ENCODE measurements at places on chromosomes 6 and 20.

DNA sequence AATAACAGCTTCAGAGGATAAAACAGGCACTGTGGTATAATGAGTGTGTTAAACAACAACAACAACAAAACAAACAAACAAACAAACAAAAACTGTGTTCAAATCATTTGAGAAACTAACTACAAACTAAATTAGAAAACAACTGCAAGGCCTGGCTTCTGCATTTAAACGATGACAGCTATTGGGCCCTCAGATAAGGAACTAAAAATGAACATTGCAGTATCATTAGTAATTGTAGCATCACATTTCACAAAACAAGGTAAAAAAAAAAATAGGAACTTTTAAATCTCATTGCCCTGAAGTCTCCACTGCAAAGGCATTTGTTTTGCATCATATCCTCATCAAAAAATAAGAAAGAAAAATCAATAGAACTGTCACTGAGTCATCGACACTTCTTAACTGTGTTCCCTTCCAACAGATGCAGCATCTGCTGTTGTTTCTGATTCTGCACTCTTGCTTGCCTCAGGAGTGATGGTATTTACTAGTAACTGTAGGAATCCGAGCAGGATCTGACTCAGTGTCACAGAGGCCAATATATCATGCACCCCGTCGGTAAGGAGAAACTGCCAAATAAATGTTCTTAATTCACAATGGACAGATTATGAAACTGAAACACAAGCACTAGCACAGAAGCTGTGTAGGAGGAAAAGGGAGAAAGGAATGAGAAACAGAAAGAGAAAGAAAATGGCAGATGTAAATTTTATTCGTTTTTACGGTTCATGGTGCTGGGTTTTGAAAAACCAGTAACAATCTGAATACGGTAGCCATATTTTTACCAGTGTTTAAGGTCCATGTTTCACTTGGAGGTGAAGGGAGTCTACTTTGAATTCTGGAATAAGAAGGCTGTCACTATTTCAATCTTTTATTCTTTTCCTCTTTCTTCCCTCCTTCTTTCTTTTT, 365.7 kb upstream of the EPHA7 start:
- DNase-seq, result peak; percentile 97

DNA sequence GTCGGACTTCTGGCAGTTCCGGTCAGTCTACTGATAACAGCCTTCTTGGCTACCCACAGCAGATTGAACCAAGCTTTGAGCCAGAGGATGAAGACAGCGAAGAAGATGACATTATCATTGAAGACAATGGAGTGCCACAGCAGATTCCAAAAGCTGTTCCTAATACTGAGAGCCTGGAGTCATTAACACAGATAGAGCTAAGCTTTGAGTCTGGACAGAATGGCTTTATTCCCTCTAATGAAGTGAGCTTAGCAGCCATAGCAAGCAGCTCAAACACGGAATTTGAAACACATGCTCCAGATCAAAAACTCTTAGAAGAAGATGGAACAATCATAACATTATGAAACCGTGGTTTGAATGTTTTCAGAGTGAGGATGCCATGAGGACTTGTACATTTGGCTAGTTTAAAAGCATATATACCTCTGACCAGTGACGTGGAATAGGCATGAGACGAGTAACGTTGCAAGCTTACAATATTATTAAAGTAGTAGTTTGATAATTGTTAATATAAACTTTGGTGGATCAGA, 18.8 kb downstream of the PARD6B start:
- DNase-seq, result no peak

- DNase-seq, result no peak
Observed at GRCh38 chr6:65876668-65877067, 169.6 kb upstream of the EYS start.

GRCh38 chr6:111477481-111477938, 5.5 kb downstream of the REV3L start:
- DNase-seq, result no peak

DNA sequence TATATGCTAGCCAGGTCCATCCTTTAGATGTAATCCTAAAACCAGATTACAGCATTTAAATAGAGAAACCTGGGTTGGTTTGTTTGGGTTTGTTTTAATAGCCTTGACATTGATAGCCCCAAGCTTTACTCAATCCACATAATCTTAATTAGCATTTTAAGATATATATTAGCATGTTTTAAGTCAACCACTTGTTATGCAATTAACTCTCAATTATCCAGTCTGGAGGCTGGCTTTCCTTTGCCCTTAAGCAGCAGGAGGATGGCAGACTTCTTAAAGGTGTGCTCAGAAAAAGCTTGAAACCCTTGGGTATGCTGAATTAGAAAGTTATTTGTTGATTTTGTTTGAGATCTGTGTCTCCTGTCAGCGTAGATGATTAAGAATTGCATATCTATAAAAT, 46.3 kb upstream of the SMIM28 start:
- no peak for DNase-seq

DNA sequence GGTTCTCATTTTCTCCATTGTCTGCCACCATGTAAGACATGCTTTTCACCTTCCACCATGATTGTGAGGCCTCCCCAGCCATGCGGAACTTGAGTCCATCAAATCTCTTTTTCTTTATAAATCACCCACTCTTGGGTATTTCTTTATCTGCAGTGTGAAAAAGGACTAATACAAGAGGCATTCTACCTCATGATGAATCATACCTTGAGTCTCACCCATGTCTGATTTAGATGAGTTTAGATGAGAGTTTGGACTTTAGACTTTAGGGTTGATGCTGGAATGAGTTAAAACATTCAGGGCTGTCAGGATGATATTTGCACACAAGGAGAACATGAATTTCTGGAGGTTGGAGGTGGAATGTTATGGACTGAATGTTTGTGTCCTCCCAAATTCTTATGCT, 545.6 kb downstream of the C6orf118 start:
- no peak for DNase-seq

- DNase-seq, result peak; percentile 49
Observed at GRCh38 chr6:150293423-150294173, 75.2 kb upstream of the IYD start.

- DNase-seq, result peak; percentile 68
Observed at GRCh38 chr20:46705378-46705729, 4.1 kb upstream of the SLC2A10 start.

- DNase-seq, result no peak
Observed at GRCh38 chr6:41572613-41573012, 26.4 kb downstream of the FOXP4 start.

DNA sequence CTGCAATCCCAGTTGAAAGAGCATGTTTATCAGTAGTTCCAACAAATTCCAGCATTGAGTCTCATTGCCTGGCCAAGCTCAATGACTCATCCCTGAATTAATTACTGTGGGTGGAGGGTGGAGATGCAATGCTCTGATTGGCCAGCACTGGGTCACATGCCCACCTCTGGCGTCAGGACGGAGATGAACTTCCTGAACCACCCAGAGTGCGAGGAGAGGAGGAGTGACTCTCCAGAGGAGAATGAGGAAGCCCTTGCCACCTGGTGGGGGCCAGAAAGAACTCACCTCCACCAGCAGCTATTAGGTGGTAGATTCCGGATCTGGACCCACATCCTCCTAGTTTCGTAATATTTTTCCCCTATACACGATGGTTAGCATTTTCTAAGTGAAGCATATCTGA, 283.9 kb downstream of the TBC1D7 start:
- DNase-seq, result peak; percentile 6

GRCh38 chr6:15582499-15582898, 80.3 kb downstream of the DTNBP1 start:
- no peak for DNase-seq

All from amniotic epithelial cell (primary cell).